ENCODE measurements at places on chromosomes 11 and 22. TPM values are rescaled to one million over a fixed set of nuclear protein-coding genes. Genes with fewer than 3 reads are reported as not detected.

APOL5 gene
- total RNA-seq, result not detected

MMP11 gene
- 5.9 TPM for total RNA-seq

NCF4 gene
- 3.5 TPM for total RNA-seq

DRD2 gene
- total RNA-seq, result not detected

P2RY2 gene
- total RNA-seq, result 16.3 TPM

HSPB2 gene
- not detected for total RNA-seq

UBQLN3 gene
- under 0.01 TPM for total RNA-seq

CRYBB3 gene
- total RNA-seq, result not detected

GRM5 gene
- not detected for total RNA-seq

LBHD1 gene
- total RNA-seq, result 5.1 TPM

FERMT3 gene
- total RNA-seq, result 0.43 TPM

CEP126 gene
- 7.1 TPM for total RNA-seq

OMP gene
- total RNA-seq, result not detected

SCGB1C1 gene
- not detected for total RNA-seq

RNASEH2C gene
- total RNA-seq, result 24.7 TPM

EHF gene
- total RNA-seq, result not detected

MYOD1 gene
- not detected for total RNA-seq

TRIM34 gene
- total RNA-seq, result 11.0 TPM

FXYD2 gene
- total RNA-seq, result not detected

IGLL1 gene
- total RNA-seq, result not detected

TRIM49 gene
- not detected for total RNA-seq

ACTN3 gene
- not detected for total RNA-seq

BACE1-AS gene
- 4.7 TPM for total RNA-seq

RNF214 gene
- total RNA-seq, result 12.3 TPM

PKDREJ gene
- under 0.01 TPM for total RNA-seq

AGBL2 gene
- total RNA-seq, result 6.4 TPM

SCO2 gene
- total RNA-seq, result 2.4 TPM

RAB36 gene
- 0.79 TPM for total RNA-seq

TBX1 gene
- total RNA-seq, result 0.79 TPM

PLAAT2 gene
- total RNA-seq, result 4.7 TPM

FZD4 gene
- total RNA-seq, result 0.87 TPM

OR5P2 gene
- 0.79 TPM for total RNA-seq

CNGA4 gene
- not detected for total RNA-seq

BRD1 gene
- 29.1 TPM for total RNA-seq

TMEM225 gene
- not detected for total RNA-seq

GRAMD1B gene
- total RNA-seq, result 1.2 TPM

BRSK2 gene
- total RNA-seq, result 0.11 TPM

C1QTNF4 gene
- 2.0 TPM for total RNA-seq

USH1C gene
- not detected for total RNA-seq

MEI1 gene
- 0.39 TPM for total RNA-seq

C22orf15 gene
- total RNA-seq, result 0.54 TPM

NDUFV1 gene
- 176 TPM for total RNA-seq

MPEG1 gene
- not detected for total RNA-seq

UCP3 gene
- total RNA-seq, result 0.33 TPM

SLC43A3 gene
- total RNA-seq, result 5.9 TPM

SLC25A18 gene
- not detected for total RNA-seq

SPDYC gene
- total RNA-seq, result not detected

FAM227A gene
- total RNA-seq, result 3.1 TPM

TNNT3 gene
- total RNA-seq, result 10.1 TPM

TMPRSS13 gene
- 1.3 TPM for total RNA-seq

FOSL1 gene
- total RNA-seq, result 1.1 TPM

Measured in placental epithelial cell (primary cell).